AG08396 (cell line): ENCODE measurements at places on chromosomes 13 and 19.
A peak's percentile ranks its signal among the peaks of the same experiment; 100 is the strongest.

DNA sequence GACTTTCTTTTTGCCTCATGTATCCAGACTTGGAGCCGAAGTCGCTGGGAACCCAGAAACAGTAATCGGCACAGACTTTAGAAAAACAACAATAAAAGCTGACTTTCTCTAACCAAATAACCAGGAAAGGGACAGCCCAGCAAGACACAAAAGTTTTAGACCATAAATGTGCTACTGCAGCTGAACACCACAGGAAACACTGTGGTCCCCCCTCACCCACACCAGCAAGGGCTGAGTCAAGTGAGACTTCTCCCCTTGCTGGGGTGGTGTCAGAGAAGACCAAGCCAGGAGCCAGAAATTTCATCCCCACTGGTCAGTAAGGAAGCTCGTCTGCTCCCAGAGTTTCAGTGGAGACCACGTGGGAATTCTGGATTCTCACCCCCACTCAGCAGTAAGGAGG is 70.6 kb downstream of the ESD start:
- no peak for DNase-seq

GRCh38 chr19:50252111-50252886 is 48.9 kb downstream of the MYH14 start:
- DNase-seq = no peak

- peak; percentile 43 for DNase-seq
Measured at GRCh38 chr13:59750860-59751259, 412.9 kb downstream of the DIAPH3 start.

DNA sequence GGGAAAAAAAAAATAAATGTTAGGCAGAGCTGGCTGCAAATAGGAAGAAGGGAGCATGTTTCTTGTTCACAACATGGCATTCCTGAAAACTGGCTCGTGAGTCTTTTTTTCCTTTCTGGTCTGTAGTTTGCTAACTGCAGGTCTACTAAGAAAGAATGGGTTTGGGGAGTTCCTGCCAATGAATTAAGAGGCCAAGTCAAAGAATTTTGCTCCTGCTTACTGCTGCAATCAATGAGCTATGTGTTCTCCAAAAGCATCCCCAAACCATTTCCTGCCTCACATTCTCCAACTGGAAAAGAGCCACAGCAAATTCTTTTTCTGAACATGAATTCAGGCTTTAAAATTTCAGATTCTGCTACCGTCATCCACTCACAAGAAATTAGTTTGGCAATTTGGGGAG is 88.6 kb downstream of the DCT start:
- DNase-seq = no peak

DNA sequence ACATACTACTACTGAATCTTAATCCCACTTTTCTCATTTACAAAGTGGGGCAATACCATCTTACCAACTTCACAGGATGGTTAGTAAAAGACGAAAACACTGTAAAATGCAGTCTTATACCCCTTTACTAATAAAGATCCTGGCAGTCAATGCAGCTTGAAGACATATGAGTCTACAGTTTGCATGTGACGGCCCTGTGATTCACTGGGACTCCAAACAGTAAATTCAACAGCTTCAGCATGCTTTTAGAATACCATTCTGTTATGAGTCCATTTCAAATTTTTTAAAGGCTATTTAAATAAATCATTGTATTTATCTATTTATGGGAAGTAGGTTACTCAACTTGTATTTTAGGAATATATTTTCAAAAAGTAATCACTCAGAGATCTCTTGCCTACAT is 629.1 kb downstream of the LIG4 start:
- DNase-seq = peak; percentile 12

DNA sequence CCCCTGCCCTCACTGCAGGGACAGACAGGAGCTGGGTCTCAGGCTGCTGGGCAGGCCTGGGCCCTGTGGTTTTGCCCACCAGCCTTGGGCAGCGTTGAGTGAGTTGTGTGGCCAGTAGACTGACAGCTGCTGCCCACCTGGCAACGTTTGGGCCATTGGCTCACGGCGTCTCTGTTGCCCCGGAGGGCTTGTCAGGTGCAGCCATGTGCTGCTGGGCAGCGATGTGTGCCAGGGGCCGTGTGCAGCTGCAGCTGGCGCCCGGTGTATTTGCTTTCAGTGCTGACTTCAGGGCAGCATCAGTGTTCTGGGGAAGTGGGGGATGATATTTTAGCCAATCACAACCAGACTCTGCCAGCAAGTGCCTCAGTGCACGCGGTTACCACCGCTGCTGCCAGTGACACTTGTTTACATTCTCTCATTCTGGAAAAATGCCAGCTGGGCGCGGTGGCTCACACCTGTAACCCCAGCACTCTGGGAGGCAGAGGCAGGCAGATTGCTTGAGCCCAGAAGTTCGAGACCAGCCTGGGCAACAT is 10.6 kb downstream of the FZR1 start:
- no peak for DNase-seq

DNA sequence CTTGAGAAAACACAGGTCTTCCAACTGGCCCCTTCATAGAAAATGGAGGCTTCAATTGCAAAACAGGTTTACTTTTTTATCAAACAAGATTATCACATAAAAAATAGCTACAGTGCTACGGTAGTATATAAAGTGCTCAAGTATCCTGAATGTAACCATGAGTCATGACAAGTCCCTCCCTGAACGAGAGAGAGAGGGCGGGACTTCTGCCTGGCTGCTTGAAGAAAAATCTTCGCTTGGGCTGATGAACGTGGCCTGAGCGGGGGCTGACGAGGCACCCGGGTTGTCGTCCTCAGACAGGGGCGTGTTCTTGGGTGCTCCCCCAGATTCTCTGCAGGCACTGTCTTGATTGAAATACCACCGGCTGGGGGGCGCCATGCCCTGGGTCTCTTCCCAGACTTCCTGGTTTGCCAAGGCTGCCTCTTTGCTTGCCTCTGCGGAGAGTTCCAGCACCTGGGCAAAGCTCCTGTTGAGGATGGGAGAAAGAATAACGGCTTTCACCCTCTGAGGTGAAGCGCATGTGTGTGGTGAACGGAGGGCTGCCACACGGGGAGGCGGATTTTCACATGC is 23.2 kb upstream of the CPAMD8 start:
- peak; percentile 54 for DNase-seq

GRCh38 chr19:3868770-3869456 is at the start of gene ZFR2:
ZFR2 (minus strand) TSS chr19:3869038; CDS start chr19:3869017, 21 bp downstream.
- DNase-seq = no peak

DNA sequence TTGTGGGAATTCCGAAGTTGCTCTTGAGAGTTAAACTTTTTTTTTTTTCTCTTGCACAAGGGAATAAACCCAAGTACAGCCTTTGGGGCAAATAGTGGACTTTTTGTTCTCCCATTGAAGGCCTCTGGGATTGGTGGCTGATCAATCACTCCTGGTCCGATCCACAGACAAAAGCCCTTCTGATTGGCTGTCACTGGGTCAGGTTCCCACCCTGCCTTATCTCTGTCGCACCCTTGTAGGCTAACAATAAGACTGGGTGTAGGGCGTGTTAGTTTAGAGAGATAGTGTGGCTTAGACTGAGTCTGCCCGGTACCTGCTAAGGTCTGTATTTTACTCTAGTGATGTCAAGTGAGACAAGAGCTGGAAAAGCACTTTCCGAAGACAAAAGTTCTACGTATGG is 380.8 kb downstream of the NDFIP2 start:
- no peak for DNase-seq

- no peak for DNase-seq
Measured at GRCh38 chr13:101115762-101116171, 300.5 kb downstream of the NALCN start.

DNA sequence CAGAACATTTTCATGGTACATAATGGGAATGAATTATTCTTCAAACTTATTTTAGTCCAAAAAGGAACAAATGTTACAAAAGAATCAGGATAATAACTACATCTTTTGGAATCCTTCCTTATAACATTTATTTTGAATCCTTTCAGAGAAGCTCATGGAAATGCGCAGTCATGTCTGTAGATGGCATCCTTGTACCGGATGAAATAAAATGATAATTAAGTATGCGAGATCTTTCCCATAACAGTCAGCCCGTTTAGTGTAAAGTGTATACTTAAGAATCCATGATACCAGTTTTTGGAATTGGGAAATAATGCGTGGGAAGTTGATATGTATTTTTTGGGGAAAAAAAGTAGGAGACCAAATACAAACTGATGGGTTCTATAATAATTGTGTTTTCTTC is 418.8 kb downstream of the GPC5 start:
- DNase-seq = no peak

DNA sequence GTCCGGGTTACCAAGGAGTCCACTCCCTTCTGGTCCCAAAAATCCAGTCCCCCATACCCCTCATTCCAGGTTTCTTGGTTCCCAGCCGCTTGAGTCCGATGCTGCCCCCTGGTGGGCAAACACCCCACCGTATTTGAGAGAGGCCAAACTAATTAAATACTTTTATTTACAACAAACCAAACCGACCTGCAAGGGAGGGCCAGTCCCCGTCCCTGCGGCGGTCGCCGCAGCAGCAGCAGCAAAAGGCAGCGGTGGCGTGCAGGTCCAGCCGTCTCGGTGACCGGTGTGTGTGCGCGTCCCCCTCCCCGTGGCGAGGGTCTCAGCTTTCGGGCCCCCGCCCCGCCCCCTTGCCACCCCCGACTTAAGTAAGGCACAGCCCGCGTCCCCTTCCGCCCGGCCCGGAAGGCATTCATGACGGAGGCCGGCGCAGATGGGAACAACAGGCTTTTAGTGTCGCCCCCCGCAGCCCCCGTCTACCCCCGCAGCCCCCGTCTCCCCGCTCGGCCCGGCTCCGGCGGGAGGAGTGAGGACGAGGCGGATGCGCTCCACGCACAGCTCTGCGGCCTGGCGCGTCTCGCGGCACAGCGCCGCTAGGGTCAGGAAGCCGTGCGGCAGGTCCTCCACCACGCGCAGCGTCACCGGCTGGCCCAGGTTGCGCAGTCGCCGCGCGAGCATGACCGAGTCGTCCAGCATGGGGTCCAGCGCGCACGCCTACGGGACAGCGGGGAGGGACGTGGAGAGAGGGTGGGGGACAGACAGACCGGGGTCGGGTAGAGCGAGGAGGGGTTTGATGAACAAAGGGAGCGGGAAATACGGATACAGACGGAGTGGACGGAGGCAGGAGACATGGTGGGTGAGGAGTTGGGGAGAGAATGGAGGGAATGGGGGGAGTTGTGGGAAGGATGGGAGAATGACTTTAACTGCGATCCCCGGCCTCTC is 11.5 kb upstream of the CNFN start:
- DNase-seq = peak; percentile 87

- DNase-seq = no peak
Measured at GRCh38 chr19:29879655-29879974, 62.4 kb upstream of the URI1 start.

GRCh38 chr13:109028624-109029023 is 399.2 kb downstream of the MYO16 start:
- DNase-seq = no peak

- DNase-seq = peak; percentile 77
Measured at GRCh38 chr13:42969565-42970172, 22.4 kb downstream of the EPSTI1 start.

- DNase-seq = peak; percentile 41
Measured at GRCh38 chr13:40476175-40476958, 190.1 kb downstream of the FOXO1 start.

DNA sequence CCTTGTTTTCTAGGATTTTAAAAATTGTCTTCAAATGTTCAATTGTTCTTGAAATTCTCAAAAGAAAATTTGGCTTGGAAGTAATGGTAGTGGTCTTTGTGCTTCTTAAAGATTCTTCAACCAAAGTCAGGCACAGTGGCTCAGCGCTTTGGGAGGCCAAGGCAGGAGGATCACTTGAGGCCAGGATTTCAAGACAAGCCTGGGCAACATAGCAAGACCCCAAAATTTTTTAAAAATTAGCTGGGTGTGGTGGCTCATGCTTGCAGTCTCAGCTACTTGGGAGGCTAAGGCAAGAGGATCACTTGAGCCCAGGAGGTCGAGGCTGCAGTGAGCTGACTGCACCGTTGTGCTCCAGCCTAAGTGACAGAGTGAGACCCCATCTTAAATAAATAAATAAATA is 153.5 kb upstream of the ZNF507 start:
- DNase-seq = no peak

DNA sequence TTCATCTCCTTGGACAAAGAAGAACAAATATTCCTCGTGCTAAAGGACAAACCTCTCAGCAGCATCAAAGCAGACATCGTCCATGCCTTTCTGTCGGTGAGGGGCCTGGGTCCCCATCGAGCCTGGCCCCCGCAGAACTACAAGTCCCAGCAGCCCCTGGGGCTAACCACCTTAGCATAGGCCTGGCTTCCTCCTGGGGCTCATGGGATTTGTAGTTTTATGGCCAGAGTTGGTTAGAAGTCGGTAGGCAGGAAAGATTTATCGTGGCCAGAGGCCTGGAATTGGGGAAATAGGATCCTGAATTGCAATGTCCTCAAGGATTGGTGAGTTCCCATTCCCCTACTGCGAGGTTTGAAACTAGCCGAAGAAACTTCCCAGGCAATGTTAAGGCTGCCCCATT is 19.6 kb downstream of the TMEM150B start:
- DNase-seq = peak; percentile 61

DNA sequence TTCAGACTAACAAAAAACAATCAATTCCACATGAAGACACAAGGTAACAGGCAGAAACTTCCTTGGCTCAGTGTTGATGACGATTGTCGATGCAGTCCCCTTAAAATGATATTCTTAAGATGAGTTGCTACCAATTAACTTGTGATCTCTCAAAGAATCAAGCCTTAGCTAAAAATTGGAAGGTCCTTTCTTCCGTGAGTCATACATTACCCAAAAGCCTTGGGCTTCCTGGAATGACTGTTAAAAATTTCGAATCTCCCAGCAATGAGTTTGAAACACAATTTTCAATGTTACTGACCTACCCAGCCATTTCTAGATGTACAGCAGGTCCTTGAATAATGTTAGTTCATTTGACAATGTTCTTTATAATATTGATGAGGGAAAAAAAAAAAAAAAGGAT is 28.0 kb upstream of the RB1 start:
- DNase-seq = no peak

- DNase-seq = no peak
Measured at GRCh38 chr19:33700408-33701013, 78.8 kb downstream of the CHST8 start.

DNA sequence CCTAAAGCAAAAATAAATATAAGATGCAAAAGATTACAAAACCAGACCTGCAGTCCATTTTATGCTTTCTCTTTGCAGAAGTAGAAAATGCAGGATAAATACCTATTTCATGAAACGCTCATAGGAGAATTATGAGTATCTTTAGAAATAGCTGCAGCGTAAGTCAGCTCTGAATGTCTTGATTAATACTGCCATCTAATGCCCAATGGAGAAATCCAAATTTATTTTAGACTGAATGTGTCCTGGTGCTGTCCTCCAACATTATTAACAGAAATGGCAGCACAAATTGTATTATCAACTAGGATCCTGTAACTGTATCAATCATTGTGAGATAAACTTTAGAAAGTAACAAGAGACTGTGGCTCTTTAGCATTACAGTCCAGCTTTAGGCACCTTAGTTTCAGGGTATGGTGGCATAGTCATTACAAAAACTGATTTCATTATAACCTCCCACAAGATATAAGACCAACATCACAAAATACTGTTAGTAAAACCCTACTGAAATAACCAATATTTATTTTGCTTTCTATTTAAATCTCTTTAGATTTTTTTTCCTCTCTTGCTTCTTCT is 162.1 kb upstream of the MIR17HG start:
- DNase-seq = no peak
